Neural crest cell (in vitro differentiated cells): ENCODE measurements at places on chromosomes 12 and 14.

DNA sequence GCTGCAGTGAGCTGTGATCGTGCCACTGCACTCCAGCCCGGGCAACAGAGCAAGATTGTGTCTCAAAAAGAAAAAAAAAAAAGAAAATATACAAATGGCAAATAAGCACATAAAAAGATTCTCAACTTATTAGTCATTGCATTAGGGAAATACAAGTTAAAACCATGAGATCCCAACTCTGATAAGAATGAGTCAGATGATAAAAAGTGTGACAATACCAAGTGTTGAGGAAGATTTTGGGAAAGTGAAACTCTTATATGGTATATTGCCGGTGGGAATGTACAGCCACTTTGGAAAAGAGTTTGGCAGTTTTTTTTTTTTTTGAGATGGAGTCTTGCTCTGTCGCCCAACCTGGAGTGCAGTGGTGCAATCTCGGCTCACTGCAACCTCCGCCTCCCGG is 7.6 kb upstream of the PRPF40B start:
- no peak for DNase-seq

- DNase-seq, result no peak
These were observed 42.1 kb downstream of the SCARB1 start for GRCh38 chr12:124821252-124822200.

DNA sequence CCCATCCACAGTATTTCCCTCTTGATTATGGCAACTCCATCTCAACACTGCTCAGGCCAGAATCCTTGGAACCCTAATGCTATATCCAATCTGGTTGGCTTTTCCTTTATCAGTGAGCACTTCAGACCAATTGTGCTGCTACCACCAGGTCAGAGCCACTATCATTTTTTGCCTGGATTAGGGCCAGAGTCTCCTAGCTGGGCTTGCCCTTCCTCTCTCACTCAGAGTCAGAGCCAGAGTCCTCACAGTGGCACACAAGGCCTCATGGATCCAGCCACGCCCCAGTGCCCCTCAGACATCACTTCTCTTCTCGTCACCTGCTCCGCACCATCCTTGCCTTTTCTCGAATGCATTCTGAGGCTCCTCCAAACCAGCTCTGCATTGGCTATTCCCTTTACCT is 211.1 kb downstream of the ANO6 start:
- no peak for DNase-seq

DNA sequence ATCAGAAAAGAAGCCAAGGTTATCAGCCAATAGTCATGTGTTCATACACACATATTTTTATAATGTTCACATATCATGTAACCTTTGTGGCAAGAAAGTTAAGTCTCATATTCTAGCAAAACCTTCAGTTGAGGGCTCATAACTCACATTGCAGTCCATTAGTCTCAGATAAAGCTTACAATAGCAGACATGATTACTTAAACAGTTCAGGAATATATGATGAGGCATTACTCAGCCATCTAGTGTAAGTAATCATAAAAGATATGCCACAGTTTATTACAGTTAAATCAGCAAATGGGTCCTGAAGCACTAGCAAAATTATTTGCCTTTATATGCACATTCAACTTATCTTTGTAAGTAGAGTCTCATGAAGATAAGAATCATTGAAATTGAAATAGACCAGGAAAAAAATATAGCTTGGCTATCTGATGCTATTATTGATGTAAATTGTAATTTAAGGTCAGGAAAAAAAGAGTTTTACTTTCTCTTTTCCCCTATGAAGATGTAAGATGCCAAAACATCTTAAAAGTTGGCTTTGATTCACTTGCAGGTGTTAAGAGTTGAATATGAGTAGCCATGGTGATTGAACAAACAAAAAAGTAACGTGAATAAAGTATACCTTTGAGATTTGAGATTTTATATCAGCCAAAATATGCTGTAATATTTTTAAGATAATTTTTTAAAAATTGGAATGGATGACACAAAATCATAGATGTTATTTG is 537.0 kb downstream of the SLC6A15 start:
- no peak for DNase-seq

GRCh38 chr14:96627811-96628775 is 125.9 kb downstream of the PAPOLA start:
- no peak for DNase-seq

GRCh38 chr14:88323086-88323522 is at the start of gene KCNK10:
KCNK10 (minus strand) TSS chr14:88323269; CDS start chr14:88322798, 471 bp downstream.
- DNase-seq, result no peak

- no peak for DNase-seq
These were observed 60.0 kb upstream of the GZMB start for GRCh38 chr14:24693983-24694382.

DNA sequence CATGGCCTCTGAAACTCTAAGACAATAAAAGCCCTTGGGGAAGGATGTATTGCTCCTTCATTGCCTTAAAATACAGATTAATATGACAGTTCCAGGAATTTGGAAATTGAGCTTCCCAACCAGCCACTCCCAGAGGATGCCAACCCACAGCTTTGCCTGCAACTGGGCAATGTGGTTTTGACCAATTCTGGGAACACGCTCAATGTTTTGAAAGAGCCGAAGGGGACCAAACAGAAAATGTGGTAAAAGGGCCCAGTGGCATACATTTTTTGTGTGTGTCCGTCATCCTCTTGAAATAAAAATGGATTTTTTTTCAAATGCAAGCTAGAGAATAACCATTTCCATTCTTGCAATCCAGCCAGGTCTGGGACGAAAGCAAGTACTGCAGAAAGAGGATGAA is 88.3 kb upstream of the PLEKHG7 start:
- no peak for DNase-seq

DNA sequence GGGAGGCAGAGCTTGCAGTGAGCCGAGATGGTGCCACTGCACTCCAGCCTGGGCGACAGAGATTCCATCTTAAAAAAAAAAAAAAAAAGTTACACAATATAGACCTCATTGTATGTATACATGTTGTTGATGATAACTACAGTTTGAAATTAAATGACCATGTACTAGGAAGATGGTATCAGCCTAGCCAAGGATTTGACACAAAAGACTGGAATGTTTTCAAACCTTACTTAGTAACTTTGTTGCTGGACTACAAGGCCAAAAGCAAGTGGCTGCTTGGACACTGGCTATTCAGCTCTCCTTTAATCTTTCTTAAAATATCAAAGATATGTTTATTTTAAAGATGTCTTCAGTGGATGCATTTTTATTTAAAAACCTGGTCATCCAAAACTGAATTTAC is 18.9 kb upstream of the NUDT4 start:
- DNase-seq, result no peak

DNA sequence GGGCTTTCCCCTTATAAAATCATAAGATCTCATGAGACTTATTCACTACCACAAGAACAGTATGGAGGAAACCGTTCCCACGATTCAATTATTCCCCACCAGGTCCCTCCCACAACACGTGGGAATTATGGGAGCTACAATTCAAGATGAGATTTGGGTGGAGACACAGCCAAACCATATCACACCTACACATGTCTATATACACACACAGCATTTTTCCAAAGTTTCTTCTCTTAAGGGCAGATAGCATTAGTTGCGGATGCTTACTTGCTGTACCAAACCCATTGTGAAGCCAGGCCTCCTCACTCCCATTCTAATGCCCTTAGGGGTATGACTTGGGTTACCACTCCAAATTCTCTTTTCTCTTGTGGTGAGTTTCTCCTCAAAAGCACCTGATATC is 104.1 kb upstream of the RAP1B start:
- DNase-seq, result no peak

DNA sequence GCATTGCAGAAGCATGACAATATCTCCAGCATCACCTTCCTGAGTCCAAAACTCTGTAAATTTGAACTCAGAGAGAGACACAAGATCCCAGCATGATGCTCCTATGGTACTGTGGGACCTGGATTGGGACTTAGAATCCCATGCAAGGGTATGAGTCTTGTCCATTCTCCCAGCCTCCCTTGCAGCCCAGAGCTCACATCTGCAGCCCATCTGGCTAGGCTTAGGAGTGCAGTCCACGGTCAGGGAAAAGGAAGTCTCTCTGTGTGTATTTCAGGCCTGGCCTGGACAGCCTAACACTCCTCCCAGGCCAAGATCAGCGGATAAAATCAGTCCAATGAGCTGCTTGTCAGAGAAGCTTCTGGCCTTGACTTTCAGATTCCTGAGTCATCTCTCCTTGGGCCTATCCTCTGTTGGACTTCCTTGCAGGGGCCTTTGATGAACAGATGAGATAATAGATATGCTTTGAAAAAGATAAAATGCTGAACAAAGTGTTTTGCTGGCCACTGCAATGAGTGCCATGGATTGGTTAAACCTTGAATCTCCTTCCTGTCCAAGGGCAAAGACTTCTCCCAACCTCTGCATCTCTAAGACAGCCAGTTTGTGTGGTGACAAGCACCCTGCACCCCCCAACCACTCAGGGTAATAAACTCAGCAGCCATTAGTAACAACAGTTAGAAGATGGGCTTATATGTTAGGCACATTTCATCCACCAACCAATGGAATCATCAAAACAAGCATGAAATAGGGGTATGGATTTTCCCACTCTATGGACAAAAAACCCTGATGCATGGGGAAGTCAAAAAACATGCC is 412.8 kb upstream of the TBX3 start:
- DNase-seq, result no peak

DNA sequence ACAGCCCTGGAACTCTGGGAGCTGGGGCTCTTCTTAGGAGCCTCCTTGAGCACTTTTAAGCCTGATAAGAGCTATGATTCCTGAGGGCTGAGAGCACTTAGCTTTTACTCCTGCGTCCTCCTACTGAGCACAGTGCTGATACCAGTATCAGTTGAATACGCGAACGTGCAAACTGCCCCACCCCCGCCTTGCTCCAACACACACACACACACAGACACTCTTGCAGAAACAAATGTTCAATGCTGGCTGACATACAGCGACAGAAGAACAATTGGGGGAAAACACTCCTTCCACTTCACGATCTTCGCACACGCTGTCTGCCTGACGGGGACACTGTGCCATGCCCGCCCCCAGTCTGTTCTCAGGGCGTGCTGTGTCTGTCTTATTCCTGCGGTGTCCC is 57.2 kb upstream of the DLK1 start:
- no peak for DNase-seq

DNA sequence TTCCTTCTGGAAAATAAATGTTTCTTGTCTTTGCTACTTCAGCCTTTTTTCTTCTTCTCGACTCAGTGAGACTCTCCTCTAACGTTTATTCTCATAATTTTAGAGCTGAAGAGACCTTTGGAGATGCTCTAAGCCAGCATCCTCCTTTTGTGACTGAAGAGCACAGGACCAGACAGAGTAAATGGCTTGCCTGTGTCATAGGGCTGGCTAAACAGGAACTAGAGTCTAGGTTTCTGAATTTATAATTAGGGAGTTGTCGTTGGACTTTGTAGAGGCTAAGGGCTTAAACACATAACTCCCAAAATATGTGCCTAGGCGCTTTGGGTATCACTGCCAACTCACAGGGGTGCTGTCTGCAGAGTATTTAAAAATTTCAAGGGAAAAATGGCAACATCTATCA is 98.5 kb downstream of the FGD4 start:
- DNase-seq, result no peak

DNA sequence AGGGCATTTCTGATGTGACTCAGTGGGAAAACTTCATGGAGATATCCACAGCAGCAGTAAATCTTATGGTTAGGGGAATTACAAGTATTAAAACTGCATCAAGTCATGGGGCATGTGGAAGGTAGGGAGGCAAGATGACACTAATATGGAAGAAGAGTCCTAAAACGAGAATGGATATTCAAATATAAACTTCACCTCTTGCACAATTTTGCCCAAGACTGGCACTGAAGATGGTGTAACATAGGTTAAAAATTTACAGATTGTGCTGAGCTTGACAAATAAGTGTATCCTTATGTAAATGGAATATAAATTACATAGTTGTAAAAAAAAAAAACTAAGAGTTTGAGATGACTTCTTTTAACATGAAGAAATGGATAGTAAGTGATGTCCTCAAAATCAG is 12.8 kb downstream of the ETFRF1 start:
- no peak for DNase-seq

GRCh38 chr12:117970334-117970733 is 1.5 kb upstream of the KSR2 start:
- DNase-seq, result no peak

DNA sequence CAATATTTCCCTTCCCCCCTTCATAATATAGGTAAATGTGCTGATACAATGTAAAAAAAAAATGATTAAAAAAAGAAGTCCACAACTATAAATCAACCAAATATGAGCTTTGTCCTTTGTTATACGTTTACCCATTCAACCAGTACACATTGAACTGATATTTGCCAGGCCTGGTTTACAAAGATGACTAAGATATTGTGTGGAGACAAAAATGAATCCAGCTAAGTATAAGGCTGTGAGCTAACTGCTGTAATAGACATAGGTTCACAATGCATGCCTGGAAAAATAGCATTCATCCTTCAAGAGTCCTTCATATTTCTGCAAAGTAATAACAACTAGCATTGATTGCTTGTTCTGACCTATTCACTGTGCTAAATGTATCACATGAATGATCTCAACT is 6.9 kb downstream of the C12orf56 start:
- no peak for DNase-seq

- peak; percentile 50 for DNase-seq
These were observed 1.3 kb downstream of the TRIM9 start for GRCh38 chr14:51093371-51094281.

DNA sequence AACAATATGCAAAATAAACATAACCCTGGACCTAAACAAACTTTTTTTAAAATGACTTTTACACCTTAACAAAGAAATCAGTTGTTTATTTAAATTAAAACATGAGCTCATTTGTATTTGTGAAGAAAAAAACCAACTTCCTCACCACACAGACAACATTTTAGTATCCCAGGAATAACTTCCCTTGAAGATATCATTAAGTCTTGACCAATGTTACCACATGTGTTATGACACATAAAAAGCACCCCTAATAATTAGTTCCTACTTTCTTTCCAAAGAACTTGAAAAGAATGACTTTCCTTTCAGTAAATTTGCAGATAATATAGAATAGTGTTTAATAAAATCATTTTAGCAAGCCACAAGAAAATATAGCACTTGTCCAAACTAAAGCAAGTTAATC is 42.4 kb downstream of the DUSP16 start:
- no peak for DNase-seq

DNA sequence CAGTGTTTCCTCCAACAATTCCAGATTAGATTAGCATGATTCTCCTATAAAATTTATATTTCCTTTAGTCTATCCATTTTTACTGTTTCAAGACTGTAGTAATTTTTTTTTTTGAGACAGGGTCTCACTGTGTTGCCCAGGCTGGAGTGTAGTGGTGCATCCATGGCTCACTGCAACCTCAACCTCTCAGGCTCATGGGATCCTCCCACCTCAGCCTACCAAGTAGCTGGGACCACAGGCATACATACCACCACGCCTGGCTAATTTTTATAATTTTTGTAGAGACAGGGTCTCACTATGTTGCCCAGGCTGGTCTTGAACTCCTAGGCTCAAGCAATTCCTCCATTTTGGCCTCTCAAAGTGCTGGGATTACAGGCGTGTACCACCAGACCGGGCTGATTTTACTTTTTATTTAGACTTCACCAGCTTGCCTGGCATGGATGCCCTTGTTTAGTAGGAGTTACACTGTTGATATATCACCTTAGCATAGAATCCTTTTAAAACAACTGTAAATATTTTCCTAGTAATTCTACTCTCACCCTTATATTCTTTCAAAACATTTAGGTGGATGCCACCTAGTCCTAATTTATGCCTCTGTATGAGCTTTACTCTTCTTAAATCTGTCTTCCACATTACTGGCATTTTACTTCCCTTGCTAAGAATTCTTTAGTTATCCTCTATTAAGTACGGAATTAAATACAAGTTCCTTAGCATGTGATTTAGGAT is 55.8 kb upstream of the LIMA1 start:
- no peak for DNase-seq
